ENCODE measurements at places on chromosomes 12 and 14.
A peak's percentile ranks its signal among the peaks of the same experiment; 100 is the strongest.

GRCh38 chr12:125185311-125185739 is 120.1 kb downstream of the AACS start:
- no peak for DNase-seq

GRCh38 chr12:65324551-65324950 is 46.1 kb downstream of the MSRB3 start:
- no peak for DNase-seq

DNA sequence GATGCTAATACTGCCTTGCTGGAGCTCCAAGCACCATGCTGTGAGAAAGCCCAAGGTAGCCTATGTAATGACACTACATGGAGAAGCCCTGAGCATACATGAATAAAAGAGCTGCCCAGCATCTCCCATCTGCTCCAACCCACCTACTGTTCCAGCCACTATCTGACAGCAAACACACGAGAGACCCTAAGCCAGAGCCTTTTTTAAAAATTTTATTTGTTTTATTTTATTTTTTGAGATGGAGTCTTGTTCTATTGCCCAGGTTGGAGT is 95.2 kb upstream of the PRICKLE1 start:
- no peak for DNase-seq

DNA sequence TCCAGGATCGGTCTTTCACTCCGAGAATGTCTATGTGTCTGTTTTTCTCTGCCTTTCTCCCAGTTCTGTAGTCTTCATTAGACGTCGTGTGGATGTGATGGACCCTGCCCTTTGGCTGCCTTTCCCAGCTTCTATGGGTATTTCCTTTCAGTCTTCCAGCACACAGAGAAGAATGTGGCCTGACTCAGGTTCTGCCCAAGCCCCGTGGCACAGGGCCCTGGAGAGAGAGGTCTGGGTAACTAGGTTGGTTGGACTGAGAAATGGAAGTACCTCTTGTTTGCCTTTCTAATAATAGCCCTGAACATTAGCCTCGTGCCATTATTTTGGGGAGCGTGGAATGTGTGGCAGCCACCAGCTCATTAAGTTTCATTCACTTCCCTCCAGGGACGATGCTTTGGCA is 3.8 kb downstream of the FOXJ2 start:
- no peak for DNase-seq

- DNase-seq = no peak
Observed at GRCh38 chr14:76294876-76295275, 81.1 kb upstream of the ESRRB start.

GRCh38 chr12:7375145-7375543 is 68.8 kb downstream of the CD163L1 start:
- no peak for DNase-seq

DNA sequence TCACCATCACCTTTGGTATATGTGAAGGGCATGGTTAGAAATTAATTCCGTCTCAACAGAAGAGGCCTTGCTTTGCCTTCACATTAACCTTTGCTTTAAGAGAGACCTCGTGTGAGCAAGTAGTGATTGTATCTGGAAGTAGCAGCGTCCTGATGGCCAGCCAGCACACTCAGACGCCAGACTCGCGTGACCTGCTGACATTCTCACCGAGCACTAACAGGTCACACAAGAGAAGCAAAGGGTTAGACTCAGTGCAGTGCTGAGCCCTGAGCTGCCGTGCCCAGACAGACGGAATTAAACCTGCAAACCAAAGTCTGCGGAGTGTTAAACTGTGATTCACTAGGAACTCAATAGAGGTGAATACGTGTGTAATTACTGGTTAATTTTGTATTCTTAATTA is 40.1 kb upstream of the MMP17 start:
- DNase-seq = no peak

- peak; percentile 29 for DNase-seq
Observed at GRCh38 chr12:109385339-109386058, 37.8 kb downstream of the MYO1H start.
